ENCODE measurements at places on chromosomes 12 and 14. TPM values are rescaled to one million over a fixed set of nuclear protein-coding genes. Genes with fewer than 3 reads are reported as not detected.

DNA sequence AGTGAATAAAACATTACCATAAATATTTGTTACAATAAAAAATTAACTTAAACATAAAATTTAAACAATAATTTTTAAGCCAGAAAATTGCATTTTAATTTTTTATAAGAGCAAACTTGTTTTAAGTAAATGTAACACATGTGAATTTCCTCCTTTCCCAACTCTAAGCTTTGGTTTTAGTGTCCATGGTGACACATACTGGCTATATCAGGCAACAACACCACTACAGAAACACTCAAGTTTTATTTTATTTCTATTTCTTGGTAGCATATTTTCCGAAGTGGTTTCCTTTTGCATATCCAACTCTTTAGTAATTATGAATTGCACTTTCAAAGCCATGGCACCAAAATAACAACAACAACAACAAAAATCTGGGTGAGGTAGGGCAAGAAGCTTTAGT, 2.2 kb downstream of the NELL2 start:
- DNase-seq: no peak

The LRRC43 gene
- total RNA-seq: not detected

The OR4K5 gene
- total RNA-seq: not detected

- no peak for DNase-seq
Observed at GRCh38 chr14:78451319-78451695, 281.1 kb downstream of the NRXN3 start.

DNA sequence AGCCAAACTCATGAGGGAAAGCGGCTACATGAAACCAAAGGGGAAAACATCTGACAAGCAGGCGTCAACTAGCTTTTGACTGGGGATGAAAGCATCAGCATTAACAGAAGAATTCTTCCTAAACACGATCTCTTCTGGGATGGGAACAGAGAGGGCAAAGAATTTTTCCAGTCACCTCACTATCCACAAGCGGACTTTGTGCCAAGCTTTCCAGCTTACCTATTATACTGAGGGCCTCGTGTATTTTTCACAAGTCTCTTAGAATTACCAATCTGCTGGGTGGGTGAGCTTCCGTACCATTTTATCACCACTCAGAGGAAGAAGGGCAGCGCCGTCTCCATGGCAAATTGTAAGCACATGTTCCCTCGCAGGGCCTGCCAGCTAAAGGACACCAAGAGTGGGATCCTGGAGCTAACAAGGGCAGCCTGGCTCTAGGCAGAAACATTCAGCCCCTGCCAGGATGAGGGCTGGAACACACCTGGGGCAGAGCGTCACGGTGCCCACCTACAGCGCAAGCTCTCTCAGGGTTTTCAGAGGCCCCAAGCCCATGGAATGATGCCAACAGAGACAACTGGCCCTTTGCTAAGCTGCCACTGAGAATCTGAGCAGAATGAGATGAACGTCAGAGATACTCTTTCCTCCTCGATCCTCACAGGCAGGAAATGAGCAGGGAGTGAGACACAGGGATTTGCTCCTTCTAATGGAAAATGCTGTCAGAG, 74.6 kb downstream of the CHGA start:
- DNase-seq: no peak

DNA sequence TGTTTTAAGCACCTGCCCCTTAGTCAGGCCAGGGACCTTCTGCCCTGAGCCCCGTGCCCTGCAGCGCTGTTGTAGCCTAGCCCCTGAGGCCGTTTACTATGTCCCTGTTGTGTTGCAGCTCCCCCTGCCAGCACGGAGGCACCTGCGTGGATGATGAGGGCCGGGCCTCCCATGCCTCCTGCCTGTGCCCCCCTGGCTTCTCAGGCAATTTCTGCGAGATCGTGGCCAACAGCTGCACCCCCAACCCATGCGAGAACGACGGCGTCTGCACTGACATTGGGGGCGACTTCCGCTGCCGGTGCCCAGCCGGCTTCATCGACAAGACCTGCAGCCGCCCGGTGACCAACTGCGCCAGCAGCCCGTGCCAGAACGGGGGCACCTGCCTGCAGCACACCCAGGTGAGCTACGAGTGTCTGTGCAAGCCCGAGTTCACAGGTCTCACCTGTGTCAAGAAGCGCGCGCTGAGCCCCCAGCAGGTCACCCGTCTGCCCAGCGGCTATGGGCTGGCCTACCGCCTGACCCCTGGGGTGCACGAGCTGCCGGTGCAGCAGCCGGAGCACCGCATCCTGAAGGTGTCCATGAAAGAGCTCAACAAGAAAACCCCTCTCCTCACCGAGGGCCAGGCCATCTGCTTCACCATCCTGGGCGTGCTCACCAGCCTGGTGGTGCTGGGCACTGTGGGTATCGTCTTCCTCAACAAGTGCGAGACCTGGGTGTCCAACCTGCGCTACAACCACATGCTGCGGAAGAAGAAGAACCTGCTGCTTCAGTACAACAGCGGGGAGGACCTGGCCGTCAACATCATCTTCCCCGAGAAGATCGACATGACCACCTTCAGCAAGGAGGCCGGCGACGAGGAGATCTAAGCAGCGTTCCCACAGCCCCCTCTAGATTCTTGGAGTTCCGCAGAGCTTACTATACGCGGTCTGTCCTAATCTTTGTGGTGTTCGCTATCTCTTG, 7.6 kb downstream of the DLK1 start:
- no peak for DNase-seq

DNA sequence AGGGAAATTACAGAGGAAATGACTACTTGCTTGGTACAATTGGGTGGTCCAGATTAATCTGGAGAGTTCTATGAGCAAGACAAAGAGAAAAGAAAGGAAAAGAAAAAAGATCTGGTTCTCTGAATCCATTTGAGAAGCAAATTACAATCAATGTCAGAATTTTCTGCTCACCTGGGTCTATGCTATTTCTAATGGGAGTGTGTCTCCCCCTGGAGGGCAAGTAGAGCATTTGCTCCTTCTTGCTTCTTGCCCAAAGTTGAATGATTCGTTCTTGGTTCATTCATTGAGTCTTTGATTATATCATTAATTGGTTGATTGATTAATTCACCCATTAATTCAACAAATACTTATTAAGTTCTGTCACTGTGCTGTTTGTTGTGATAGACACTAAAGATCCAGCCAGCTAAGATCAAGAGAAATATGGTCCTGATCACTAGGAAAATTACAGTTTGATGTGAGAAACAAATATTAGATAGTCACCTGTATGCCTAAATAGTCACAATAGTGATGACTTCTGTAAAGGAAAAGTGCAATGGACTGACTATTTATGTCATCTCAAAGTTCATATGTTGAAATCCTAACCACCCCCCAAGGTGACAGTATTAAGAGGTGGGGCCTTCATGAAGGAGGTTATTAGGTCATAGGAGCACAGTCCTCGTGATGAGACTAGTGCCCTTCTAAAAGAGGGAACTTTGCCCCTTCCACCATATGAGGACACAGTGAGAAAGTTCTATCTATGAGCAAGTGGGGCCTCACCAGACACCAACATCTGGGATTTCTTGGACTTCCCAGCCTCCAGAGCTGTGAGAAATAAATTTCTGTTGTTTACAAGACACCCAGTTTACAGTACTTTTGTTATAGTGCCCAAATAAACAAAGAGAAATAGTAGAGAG, 8.0 kb upstream of the ASB8 start:
- no peak for DNase-seq

DNA sequence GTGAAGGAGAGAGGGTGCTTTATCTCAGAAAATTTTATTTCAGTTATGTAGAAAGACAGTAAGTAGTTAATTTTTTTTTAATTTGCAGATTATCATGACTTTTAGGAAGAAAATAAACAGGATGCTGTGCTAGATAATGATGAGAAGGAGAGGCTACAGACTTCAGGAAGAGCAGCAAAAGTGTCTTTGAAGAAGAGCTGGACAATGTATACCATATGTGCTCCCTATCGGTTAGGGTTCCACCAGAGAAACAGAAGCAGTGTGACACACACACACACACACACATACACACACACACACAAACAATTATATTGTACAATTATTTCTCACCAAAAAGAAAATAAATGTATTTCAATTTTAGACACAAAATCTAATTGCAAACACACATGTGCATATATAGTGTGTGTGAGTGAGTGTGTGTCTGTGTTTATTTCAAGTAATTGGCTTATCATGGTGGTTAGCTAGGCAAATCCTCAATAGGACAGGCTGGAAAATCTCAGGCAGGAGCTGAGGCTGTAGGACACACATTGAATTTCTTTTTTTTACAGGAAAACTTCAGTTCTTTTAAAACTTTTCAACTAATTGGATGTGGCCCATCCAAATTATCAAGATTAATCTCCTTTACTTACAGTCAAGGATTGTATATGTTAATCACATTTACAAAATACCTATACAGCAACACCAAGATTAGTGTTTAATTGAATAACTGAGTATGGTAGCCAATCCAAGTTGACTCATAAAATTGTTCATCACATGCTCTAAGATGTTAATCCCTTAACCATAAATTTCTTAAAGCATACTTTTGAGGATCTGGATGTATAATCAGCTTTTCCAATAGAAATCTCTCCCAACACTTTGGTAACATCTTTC, 235.8 kb upstream of the DCN start:
- DNase-seq: no peak

The CD69 gene
- total RNA-seq: not detected

- DNase-seq: no peak
Observed at GRCh38 chr12:131617596-131618302, 93.1 kb upstream of the SFSWAP start.

- no peak for DNase-seq
Observed at GRCh38 chr12:115619889-115620288, 657.6 kb downstream of the MED13L start.

DNA sequence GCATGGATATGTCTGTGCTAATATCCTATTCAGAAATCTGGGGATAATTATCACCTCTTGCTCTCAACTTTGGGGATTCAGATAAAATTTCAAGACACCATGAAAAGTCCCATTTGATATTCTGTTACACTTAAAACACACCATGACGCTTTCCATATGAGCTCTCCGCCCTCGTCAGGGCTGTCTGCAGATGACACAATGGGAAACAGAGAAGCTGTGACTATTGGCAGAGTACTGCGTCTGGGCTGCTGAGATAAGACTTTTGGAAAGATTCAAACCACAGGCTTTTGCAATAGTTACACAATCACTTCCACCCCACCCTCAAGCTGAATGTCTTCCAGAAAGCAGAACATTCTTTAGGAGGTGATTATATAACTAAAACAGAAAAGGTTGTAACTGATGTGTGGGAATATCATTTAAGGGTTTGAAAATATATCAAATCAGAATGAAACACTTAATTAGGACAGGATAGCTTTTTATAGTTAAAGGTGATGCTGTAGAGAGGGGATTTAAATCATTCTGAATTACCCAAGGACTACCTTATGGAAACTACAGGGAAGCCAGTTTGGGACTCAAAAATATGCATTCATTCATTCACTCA, 75.3 kb upstream of the TMPO start:
- DNase-seq: peak; percentile 80

DNA sequence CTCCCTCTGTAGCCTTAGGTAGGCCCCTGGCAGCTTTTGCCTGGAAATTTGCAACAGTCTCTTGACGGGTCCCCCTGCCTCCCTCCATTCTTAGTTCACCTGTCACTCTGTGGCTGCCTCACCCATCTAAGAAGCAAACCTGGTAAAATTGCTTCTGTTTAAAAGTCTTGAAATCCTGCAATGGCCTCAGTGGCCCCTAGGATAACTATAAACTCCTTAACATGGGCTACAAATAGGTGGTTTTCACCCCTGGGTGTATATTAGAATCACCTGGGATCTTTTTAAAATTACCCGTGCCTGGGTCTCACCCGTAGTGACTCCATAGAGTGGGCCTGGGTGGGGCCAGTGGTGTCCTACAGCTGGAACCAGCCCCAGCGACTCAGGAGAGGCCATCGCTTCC, 332.7 kb downstream of the CACNA1C start:
- no peak for DNase-seq

GRCh38 chr14:42994051-42994736, 1387.5 kb downstream of the LRFN5 start:
- DNase-seq: peak; percentile 46

The BMAL2 gene
- total RNA-seq: 17.4 TPM

DNA sequence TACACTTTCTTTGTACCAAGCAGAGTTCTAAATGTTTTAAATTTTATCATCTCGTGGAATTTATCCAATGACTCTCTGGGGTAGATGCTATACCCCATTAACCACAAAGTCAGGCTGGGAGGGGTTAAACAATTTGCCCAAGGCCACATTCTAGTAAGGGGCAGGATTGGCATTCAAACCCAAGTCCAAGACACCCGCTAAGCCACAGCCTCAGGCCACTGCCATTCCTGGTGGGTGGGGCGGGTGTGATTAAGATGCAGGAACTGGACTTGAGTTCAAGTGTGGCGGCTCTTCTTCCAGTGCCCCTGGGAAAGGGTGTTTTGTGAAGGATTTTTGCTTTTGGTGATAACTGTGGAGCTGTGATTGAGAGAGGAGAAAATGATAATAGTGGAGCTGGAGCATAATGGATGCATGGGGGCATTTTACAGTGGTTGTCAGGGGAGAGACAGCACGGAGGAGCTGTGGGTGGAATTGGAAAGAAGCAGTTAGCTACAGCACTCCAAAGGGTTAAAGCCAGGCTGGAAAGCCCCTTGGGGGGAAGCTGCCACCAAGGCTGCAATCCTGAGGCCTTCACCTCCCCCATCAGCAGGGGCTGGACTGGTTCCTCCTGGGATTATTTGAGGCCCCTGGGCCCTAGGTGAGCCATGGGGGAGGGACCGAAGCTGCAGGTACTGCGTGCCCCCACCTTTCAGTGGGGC, 1.0 kb upstream of the VRTN start:
- no peak for DNase-seq

GRCh38 chr12:89326239-89327040, 25.9 kb downstream of the DUSP6 start:
- DNase-seq: no peak

- no peak for DNase-seq
Observed at GRCh38 chr14:104721505-104722431, 2.3 kb upstream of the ADSS1 start.

The ANO2 gene
- total RNA-seq: not detected

DNA sequence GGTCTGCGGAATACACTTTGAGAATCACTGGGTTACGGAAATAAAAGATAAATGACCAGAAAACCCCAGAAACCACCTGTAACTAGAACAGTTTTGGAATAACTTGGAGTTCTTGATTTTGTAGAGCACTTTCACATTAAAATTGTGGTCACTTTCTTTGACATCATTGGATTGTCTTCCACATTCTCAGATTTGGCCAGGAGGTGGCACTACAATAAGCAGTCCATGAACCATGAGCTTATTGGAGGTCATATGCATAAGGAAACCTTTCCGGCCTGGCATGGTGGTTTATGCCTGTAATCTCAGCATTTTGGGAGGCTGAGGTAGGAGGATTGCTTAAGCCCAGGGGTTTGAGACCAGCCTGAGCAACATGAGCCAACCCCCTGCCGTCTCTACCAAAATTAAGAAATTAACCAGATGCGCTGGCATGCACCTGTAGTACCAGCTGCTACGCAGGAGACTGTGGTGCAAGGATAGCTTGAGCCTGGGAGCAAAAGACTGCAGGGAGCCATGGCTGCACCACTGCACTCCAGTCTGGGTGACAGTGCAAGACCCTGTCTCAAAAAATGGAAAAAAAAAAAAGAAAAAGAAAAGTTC, 107.7 kb upstream of the CAND1 start:
- DNase-seq: peak; percentile 12

- DNase-seq: peak; percentile 65
Observed at GRCh38 chr14:97878727-97879126, 1081.5 kb downstream of the VRK1 start.

- no peak for DNase-seq
Observed at GRCh38 chr12:46385438-46385837, 12.9 kb upstream of the SLC38A2 start.
